ENCODE measurements at places on chromosomes 2 and 18.

DNA sequence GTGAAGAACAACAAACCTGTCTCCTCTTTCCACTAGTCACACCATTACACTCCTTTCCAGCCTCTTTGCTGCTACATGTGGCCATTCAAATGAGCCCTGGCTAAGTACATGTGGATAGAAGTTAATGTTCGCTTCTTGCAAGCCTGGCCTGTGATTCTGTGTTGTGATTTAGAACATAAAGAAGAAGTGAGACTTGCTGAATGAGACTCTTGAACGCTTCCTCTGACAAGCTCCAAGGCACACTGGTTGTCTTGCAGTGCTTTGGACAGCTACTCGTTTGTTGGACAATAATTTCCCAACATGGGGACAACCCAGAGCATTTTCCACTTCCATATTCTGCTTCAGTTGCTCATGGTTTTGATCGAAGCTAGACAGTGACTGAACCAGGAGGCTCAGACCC lies 57.3 kb downstream of the CCDC74A start:
- no peak for DNase-seq

DNA sequence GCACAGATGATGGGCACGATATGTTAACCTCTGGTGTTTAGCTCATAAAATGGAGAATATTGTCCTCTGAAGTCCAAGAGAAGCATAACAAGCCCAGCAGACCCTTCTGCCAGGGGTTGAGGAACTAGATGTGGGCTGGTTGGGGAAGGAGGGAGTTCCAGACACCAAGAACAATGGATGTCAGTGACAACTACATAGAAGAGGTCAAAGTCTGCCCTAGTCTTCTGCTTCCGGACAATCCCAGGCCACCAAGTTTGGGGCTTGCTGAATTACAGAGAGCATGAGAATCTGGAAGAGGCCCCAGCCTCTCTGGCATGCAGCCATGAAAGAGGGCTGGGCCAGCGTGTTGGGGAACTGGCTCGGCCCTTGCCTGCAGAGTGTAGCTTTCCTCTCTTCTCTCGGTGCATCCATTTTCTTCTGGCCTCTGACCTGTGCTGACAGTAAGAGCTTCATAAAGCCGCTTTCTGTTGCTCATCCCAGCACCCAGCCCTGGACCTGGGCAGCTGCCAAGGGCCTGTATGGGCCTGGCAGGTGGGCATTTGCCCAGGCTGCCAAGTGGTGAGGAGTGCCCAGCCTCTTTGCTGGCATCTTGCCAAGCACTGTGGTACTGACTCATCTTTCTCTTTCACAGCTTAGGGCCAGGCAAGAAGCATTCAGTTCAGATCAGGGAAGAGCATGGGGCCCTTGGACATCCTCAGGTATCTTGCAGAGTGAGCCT lies 14.6 kb upstream of the LAPTM4A start:
- peak; percentile 77 for DNase-seq

DNA sequence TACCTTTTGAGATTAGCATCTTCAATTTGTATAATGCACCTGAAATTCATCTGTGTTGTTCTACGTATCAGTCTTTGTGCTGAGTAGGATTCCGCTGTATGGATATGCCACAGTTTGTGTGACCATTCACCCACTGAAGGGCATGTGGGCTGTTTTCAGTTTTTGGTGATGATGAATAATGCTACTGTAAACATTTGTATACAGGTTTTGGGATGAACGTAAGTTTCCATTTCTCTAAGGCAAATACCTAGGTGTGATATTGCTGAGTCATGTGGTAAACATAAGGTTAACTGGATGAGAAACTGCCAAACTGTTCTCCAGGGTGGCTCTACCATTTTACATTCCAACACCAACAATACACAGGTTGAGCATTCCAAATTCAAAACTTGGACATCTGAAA lies 35.1 kb downstream of the CABYR start:
- no peak for DNase-seq

DNA sequence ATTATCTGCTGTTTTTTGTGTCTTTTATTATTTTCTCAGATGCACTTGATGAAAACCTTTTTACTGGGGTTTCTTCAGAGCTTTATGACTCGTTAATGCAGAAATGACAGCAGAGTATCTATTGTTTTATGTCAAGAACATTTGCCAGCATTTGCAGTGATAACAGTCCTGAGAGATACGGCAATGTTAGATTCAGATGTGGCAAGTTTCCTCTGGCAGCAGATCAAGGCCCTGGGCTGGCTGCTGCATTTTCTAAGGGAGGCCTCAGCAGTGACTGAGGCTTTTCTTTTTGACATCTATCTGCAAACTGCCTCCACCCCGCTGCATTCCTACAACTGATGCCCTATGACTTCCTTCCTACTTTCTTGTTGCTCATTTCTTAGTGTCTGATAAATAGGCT lies 40.2 kb downstream of the EFEMP1 start:
- peak; percentile 54 for DNase-seq

GRCh38 chr18:6031002-6031401 lies 135.7 kb upstream of the TMEM200C start:
- no peak for DNase-seq

DNA sequence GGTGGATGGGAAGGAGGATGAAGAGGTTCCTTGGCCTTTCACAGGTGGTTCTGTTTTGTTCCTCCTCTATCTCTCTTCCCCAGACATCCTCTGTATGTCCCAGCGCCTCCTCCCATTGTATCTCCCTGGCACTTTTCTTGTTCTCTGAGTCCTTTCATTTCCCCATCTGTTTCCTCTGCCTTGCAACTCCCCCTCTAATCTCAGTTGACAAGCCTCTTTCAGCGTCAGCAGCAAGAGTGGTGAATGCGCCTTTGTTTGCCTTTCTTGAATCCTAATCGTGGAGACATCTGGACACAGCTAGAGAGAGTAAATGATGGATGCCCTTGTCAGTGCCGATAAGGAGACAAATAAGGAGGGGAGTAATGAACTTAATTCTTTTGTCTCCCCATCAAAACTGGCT lies 167.0 kb downstream of the NDUFA10 start:
- DNase-seq, result no peak

- DNase-seq, result no peak
Measured at GRCh38 chr2:46157072-46157965, 139.9 kb upstream of the EPAS1 start.

DNA sequence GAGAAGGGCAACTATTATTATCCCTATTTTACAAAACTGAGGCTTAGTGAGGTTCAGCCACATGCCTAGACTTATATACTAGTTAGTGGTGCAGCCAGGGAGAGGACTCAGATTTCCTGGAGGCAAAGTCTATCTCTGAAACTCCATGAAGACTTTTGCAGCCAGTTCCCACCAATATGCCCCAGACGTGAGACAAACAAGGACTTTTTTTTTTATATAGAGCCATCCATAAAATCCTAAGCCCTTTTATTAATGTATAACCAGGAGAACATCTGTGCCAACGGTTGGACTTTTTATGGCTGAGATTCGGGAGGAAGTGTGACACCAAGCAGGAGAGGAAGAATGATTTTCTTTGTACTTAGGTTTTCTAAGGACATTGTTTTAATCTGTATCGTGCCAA lies 29.9 kb downstream of the LIPG start:
- DNase-seq, result no peak

GRCh38 chr2:102798181-102798580 lies 36.4 kb downstream of the TMEM182 start:
- no peak for DNase-seq

DNA sequence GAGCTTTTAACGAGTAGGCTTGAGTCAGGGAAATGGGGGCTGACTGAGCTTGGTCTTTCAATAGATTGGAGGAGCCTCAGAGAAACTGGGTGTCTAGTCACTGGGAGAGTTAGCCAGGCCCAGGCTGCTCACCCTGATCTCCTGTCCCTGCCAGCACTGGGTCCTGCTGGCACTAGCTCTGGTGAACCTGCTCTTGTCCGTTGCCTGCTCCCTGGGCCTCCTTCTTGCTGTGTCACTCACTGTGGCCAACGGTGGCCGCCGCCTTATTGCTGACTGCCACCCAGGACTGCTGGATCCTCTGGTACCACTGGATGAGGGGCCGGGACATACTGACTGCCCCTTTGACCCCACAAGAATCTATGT lies 720 bp downstream of the KRTCAP3 start:
- no peak for DNase-seq

Data from Right ventricle myocardium superior (tissue), 1 donor.